ENCODE measurements at places on chromosomes 12 and 14.

GRCh38 chr12:94616203-94616729 lies 34.1 kb downstream of the TMCC3 start:
- no peak for DNase-seq

- peak; percentile 27 for DNase-seq
Observed at GRCh38 chr14:29548948-29549370, 378.7 kb downstream of the PRKD1 start.

DNA sequence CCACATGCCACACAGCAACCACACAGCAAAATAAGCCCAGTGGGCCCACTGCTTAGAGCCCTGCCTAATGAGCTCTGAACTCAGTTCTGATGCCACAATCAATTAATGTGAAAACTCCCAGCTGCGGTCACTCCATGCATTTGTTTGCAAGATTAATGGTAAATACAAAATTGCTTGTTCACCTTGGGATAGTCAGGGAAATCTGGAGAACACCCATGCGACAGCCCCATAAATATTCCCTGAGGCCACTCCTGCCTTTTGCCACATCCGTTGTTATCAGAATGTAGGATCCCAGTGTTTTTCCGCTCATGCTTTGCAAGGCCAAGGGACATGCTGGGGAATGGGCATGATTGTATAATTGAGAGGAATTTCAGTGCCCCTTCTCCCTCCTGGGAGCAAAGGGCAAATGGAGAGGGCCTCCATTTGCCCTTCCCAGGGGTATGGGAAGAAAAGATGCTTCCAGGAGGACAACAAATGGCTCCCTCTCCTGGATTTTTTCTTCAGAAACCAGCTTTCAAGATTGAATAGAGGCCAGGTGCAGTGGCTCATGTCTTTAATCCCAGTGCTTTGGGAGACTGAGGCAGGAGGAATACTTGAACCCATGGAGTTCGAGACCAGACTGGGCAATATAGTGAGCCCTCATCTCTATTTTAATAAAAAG lies 30.8 kb upstream of the CMKLR1 start:
- DNase-seq = no peak

GRCh38 chr12:31999692-32000091 lies 40.5 kb downstream of the RESF1 start:
- DNase-seq = no peak

- no peak for DNase-seq
Observed at GRCh38 chr14:99655521-99655920, 10.6 kb downstream of the HHIPL1 start.

DNA sequence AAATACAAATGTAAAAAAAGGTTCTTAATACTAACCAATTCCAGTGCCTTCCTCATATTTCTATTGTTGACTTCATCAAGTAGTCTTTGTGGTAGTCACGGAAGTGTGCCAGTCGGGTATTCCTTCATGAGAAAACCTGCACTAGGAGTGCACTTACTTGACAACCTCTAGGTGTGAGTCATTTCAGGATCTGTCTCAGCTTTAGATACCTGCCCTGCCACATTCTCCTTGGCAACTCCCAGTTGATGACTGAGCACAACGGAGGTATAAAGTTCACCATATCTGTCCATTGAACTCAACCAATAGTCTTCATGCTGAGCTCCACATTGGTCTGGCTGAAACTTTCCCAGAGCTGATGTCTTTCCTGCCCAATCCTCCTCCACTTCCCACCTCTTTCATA lies 215.7 kb downstream of the SYT10 start:
- no peak for DNase-seq

- no peak for DNase-seq
Observed at GRCh38 chr14:53696217-53696965, 260.2 kb downstream of the BMP4 start.

GRCh38 chr12:106140223-106140986 lies 1.7 kb upstream of the NUAK1 start:
- no peak for DNase-seq

DNA sequence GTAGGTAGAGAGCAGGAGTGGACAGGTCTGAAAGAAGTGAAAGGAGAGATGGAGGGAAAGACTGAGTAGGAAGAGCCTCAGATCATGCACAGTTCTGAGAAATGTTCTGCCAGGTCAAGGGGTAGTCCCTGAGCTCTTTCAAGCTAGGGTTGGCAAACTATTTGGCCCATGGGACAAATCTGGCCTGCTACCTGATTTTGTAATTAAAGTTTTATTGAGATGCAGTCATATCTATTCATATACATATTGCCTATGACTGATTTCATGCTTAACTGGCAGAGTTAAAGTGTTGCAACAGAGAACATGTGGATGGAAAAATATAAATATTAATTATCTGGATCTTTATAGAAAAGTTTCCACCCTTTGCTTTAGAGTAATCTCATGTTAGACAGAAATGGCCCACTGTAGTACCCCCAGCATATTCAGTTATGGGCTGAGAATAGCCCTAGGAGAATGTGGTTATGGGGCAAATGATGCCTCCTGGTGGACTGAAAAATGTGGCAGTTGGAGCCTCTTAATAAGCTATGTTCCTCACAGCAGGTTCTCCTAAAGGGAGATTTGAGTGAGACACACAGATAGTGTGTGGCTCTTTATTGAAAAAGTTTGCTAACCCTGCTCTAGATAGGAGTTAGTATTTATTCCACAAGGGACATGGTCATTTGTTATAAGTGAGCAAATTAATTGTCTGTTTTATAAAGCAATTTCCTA lies 476.9 kb downstream of the LRIG3 start:
- no peak for DNase-seq

DNA sequence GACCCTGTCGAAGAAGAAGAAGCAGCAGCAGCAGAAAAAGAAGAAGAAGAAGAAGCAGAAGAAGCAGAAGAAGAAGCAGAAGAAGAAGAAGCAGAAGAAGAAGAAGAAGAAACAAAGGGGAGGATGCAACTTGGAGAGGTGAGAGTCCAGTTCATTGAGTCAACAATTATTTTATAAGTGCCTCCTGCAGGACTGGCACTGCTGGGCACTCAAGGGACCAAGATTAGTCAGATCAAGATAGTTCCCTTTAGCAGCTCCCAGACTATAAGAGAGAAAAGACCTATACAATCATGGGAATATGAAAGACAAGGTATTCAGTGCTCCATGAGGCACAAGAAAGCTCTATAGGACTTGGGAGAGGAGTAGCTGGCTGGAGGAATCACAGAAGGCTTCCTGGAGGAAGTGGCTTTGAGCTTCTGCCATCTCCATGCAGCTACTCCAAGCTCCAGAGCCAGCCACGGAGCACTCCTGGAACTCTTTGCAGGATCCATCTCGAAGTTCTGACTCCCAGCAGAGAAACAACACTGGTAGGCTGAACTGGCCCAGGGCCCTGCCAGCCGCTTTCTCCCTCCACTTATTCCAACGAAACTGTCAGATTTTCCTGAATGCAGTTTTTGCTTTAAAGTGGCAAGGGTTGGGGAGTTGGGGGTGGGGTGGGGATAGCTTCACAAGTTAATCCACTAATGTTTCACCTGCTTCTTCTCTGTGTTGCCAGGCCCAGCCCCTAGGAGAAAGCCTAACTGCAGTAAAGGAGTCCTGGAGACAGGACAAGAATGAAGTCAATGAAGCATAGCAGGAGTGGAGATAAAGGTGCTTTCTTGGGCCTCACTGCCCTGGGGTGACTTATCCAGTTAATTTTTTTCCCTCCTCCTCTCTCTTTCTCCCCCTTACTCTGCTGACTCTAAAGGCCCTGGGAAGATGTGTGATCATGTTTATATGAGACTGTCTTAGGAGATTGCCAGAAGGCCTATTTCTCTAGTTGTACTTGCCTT lies 140.1 kb upstream of the PARP11 start:
- no peak for DNase-seq
